Activated CD4-positive, alpha-beta T cell treated with anti-CD3 and anti-CD28 coated beads, Interleukin-2, amount 50 U/mL, for 1 hour (primary cell): ENCODE measurements at places on chromosomes 13 and 19.

GRCh38 chr13:99311137-99311536, 3.9 kb upstream of the GPR183 start:
- no peak for DNase-seq

- no peak for DNase-seq
These were observed 1.1 kb downstream of the STK24 start for GRCh38 chr13:98575904-98576199.

GRCh38 chr13:84466461-84466860, 584.2 kb upstream of the SLITRK1 start:
- no peak for DNase-seq

DNA sequence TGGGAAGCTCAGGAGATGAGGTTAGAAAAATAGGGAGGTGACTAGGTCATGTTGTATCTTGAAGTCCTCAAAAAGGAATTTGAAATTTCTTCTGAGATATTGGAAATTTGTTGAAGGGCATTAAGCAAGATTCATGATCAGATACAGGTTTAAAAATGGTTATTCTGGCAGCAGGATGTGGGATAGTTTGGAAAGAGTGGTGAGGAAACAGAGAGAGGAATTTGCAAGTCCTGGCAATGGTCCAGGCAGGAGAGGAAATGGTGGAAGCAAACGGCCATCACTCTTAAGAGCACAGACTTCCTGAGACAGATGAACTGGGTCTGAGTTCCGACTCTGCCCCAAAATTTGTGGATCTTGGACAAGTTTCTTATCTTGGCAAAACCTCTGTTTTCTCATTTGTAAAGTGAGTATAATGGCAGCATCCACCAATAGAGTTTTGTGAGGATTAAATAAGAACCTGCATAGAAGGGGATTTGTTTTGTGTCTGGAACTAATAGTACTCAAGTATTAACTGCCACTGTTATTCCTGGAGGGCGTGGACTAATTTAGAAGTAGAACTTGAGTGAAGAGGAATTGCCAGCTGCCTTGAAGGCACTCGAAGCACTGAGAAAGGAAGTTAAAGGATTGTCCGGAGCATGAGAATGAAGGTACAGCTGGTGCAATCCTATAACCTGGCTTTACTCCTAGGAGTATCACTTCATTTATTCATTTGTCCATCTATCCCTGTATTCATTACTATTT, 99.6 kb downstream of the CCNA1 start:
- DNase-seq = no peak

- no peak for DNase-seq
These were observed 26.3 kb downstream of the TMEM255B start for GRCh38 chr13:113785051-113786010.
